Left hindlimb (tissue), 1 donor: ENCODE measurements at places on chromosomes 2 and 18.
A peak's percentile ranks its signal among the peaks of the same experiment; 100 is the strongest.

GRCh38 chr2:156321243-156321904, 11.1 kb downstream of the NR4A2 start:
- DNase-seq, result no peak

DNA sequence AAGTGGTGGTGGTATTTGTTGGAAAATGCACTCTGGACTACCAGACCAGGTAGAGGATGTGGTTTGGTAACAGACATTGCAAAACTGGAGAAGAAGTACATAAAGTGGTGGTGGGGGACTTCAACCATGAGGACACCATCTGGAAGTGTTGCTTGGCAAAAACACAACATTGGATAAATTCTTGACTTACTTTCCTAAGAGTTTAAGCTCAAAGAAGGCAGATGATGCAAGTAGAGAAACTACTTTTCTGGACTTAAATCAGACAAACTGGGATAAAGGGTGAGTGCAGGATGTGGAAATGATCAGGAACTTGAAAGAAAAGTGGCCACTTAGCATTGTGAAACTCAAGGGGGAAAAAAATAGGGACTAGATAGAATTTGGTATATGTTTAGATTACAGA, 487.4 kb downstream of the ZEB2 start:
- DNase-seq, result no peak

DNA sequence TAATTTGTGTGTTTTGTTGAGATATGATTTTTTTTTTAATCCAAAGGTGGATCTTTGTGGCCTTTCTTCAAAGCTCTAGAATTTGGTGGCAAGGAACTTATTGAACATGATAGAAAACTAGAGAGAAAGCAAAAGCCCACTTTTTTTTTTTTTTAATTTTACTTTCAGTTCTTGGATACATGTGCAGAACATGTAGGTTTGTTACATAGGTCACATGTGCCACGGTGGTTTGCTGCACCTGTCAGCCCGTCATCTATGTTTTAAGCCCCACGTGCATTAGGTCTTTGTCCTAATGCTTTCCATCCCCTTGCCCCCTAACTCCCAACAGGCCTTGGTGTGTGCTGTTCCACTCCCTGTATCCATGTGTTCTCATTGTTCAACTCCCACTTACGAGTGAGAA, 135.9 kb downstream of the RHBDD1 start:
- no peak for DNase-seq

- no peak for DNase-seq
Observed at GRCh38 chr18:43785158-43785557, 507.9 kb upstream of the SYT4 start.

GRCh38 chr2:30481323-30481800, 34.3 kb downstream of the LCLAT1 start:
- DNase-seq, result no peak

GRCh38 chr2:232325324-232326273, 53.0 kb upstream of the ALPP start:
- DNase-seq, result peak; percentile 40

DNA sequence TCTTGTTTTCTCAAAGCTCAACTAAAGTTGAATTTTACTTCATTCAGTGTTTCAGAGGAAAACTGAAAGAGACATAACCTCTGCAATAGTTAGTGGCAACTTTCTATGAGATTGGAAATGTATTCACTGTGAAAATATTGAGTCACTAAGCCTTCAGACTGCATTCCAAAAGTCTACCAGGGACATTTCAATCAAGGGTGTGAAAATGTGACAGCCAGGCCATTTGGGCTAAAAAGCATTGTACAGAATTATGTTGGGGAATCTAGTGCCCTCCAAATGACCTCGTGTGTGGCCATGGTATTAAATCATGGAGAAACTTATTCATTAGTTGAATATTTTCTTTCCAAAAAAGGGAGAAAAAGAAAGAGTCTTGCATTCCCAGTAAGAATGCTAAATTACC, 251.9 kb downstream of the GRB14 start:
- DNase-seq, result no peak

- no peak for DNase-seq
Observed at GRCh38 chr18:31070206-31070605, 27.7 kb upstream of the DSC3 start.

DNA sequence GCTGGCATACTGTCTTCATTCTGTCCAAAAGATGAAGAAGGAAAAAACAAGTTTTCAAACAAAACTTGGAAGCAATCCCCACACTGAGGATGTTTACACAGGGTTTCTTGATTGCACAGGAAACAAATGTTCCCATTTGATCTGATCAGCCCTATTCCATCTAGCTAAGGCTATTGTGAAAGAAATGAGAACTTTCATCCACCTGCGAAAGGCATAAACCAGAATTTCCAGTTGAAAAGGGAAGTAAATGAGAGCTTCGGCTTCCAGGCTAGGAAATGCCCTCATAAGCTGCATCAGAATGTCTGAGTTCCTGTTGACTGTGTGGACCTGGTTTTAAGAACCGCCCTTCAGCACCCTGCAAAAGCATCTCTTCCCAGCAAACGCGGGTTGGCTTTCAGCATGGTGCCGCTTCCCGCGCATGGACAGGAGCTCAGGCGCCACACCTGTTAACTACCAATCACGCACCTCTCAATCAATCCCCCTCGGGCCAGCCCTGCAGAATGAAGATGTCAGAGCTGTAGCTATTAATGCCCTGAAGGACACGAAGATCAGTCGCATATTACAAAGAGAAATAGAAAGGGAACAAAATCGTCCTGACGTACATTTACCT, 850.4 kb downstream of the GALR1 start:
- no peak for DNase-seq

- DNase-seq, result no peak
Observed at GRCh38 chr2:104938231-104938941, 84.5 kb downstream of the POU3F3 start.

DNA sequence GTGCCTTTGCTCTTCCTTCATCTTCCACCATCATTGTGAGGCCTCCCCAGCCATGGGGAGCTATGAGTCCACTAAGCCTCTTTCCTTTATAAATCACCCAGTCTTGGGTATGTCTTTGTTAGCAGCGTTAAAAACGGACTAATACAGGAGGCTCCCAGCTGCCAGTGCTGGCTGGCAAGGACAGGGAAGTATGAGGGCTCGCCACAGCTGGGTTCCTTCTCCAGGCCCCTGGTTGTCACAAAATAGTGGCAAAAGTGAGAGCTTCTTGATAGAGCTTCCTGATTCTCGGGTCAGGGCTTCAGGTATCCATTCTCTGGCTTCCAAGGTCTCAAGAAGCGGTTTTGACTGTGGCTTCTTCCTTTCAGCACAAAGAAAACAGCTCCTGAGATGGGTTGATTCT, 85.0 kb downstream of the ZNF516 start:
- no peak for DNase-seq

DNA sequence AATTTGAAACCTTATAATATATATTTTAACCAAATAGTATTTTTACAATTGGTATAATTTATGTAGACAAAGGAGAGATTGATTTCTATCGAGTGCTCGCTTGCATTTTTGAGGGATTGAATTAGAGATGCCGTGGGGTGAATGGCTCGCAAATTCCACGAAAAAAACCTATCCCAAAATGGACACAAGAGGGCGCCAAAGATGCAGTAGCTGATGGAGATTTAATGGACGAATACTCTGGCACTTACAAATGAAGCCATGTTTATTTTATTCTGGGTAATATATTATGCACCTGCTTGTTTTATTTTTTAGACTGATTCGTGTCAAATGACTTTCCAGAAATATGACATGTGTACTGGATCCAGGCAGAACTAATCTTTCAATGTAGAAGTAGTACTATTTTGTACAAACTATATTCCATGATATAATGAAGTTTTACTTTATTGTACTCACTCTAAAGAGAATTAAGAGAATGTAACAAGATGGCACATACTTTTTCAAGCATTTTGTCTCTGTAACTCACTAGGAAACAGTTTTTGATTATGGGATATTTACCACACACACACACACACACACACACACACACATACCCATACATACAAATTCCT, 505.4 kb downstream of the PLCL1 start:
- no peak for DNase-seq

GRCh38 chr18:2459886-2460285, 111.4 kb downstream of the METTL4 start:
- no peak for DNase-seq

GRCh38 chr2:45946023-45946422, 294.5 kb downstream of the PRKCE start:
- DNase-seq, result no peak

DNA sequence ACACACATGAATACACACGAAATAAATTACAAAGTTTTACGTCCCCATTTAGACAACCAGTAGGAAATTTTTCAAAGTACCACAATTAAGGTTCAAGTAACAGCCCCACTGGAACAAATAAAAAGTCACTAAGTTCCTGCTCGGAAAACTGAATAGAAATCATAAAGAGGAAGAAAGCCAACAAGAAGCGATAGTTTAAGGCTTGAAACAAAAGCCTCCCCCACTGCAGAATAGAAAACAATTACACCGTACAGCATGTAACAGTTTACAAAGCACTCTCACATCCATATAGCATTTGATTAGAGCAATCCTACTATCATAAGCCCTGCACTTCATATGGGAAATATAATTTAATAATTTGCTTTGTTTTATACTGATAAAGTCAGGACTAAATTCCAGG, 15.5 kb downstream of the KLF7 start:
- no peak for DNase-seq

DNA sequence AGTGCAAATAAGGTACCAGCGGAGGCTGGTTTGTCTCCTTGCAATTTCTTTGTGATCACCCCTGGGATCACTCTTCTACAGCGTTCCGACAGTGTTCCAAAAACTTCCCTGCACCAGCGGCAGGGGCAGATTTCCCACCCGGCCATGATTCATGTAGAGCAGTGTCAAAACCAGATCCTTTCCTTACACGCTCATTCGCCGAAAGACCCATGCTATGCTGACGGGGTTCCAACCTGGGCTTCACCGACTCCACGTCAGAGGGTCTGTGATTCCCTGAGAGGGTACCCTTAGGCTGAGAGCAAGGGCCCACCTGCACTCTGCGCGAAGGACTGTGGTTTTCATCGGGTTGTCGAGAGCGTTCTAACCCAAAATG, 423 bp upstream of the TTC27 start:
- peak; percentile 61 for DNase-seq

- no peak for DNase-seq
Observed at GRCh38 chr2:137525641-137526190, 438.6 kb upstream of the HNMT start.

DNA sequence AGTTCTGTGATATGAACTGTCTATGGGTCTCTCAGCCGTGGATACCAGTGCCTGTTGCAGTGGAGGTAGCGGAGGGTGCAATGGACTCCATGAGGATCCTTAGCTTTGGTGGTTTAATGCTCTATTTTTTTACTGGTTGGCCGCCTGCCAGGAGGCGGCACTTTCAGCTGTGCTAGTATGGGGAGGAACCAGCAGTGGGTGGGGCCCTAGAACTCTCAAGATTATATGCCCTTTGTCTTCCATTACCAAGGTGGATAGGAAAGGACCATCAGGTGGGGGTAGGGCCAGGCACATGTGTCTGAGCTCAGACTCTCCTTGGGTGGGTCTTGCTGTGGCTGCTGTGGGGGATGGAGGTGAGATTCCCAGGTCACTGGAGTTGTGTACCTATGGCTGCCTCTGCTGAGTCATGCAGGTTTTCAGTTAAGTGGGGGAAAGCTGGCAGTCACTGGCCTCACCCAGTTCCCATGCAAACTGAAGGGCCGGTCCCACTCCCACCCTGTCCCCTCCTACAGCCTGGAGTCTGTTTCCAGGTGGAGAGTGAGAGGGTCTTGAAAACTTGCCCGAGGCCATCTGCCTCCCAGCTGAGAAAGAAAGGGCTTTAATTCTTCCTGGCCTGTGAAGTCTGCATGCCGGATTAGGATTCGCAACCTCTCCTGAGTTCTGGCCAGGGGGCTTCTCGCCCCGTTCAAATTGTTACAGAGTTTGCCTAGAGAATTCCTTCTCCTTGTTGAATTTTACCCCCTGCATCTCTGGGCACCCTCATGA, 14.5 kb downstream of the KCNS3 start:
- DNase-seq, result no peak

DNA sequence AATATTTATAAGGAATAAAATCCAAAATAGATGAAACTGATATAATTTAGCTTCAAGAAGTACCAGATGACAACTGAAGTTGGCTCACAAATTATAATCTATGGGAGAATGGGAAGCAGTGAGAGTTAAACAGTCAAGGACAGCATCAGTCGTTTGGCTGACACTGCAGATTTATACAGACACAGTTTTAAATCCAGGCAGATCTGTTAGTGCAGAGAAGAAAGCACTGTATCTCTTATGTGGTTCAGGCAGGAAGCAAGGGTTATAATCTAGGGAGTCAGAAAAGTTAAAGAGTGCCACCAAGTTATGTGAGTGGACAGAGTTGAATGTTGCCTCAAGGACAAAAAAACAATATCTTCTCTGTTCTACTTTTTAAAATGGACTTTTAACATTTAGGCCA, 880.2 kb downstream of the TSN start:
- no peak for DNase-seq

- no peak for DNase-seq
Observed at GRCh38 chr2:201128033-201128432, 12.1 kb downstream of the CFLAR start.

- peak; percentile 81 for DNase-seq
Observed at GRCh38 chr2:26477911-26478253, at the start of gene OTOF. Gene OTOF (minus strand): TSS chr2:26478124.

DNA sequence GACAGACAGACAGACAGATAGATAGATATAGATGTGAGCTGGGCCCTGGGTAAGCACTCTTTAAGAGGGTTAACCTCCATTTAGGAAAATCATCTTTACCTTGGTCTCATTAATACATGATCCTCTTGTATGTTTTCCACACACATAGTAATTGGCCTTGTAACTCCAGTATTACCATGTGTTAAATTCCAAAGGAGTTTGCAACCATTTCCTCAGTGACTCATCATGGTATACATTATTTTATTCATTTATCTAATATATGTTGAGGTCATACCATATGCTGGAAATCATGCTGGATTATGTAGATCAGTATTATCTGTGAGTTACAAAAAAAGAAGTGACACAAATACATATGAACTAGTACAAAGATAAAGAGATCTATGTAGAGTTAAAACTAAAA, 504.3 kb downstream of the DCC start:
- DNase-seq, result no peak

GRCh38 chr2:54407693-54408092, 48.4 kb upstream of the SPTBN1 start:
- no peak for DNase-seq
